ENCODE measurements at places on chromosomes 12 and 14.

DNA sequence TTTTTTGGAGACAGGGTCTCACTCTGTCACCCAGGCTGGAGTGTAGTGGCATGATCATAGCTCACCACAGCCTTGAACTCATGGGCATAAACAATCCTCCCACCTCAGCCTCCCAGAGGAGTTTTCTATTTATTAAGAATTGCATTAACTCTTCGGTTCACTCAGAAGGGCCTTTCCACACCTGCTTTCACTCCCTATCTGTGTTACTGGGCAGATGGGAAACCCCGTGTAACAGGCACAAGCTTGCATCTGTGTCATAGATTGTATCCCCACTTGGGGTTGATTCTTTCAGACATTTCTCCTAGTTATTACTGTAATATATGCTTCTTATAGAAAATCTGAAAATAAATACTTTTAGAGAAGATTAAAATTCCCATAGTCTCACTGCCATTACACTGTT is 38.7 kb downstream of the STX2 start:
- no peak for DNase-seq

DNA sequence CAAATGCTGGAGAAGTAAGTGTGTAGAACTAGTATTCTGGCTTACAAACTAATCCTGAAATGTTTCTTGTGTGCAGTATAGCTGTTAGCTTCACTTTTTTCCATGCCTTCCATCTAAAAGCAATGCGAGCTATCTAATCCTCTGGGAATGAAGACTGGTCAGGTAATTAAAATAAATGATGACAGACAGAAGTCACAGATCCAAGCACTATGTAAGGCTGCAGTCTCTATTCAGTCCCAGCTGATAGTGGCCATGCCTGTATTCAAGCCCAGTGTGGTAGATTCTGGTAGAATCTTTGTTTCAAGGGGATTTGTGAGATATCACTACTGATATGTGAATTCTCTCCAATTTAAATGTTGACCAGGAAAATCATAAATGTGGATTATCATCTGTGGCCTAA is 637.2 kb downstream of the TMTC2 start:
- no peak for DNase-seq

GRCh38 chr12:113271466-113271852 is 50.2 kb downstream of the TPCN1 start:
- no peak for DNase-seq

- no peak for DNase-seq
Observed at GRCh38 chr12:54012631-54013409, 4.0 kb downstream of the HOXC8 start.

GRCh38 chr14:23365732-23366425 is 907 bp upstream of the EFS start:
- DNase-seq = no peak
